Skin of body (tissue), 3 donors: ENCODE measurements at places on chromosomes 5 and 9. TPM values are rescaled to one million over a fixed set of nuclear protein-coding genes. Genes with fewer than 3 reads are reported as not detected.

ACER2 gene
- total RNA-seq: 3.8 TPM

OLFM1 gene
- 4.8 TPM for total RNA-seq

CYFIP2 gene
- 14.4 TPM for total RNA-seq

PCDHA4 gene
- 0.30 TPM for total RNA-seq

IFNA21 gene
- not detected for total RNA-seq

SOHLH1 gene
- not detected for total RNA-seq

ECSCR gene
- 11.9 TPM for total RNA-seq

CCDC107 gene
- total RNA-seq: 9.8 TPM

TOR2A gene
- 4.4 TPM for total RNA-seq

PLGRKT gene
- 16.5 TPM for total RNA-seq

MEF2C gene
- total RNA-seq: 125 TPM

HAPLN1 gene
- total RNA-seq: 1.6 TPM

CDH9 gene
- total RNA-seq: not detected

TSSK1B gene
- total RNA-seq: 0.10 TPM

LCN10 gene
- not detected for total RNA-seq

IL4 gene
- total RNA-seq: not detected

HAND1 gene
- not detected for total RNA-seq

SMIM32 gene
- not detected for total RNA-seq

TRIM36 gene
- 1.2 TPM for total RNA-seq

PHYHD1 gene
- total RNA-seq: 13.5 TPM

SMU1 gene
- total RNA-seq: 25.7 TPM

SPOCK1 gene
- 7.0 TPM for total RNA-seq

TAF11L7 gene
- not detected for total RNA-seq

GAS1 gene
- 97.8 TPM for total RNA-seq

SMIM33 gene
- not detected for total RNA-seq

TAS2R1 gene
- total RNA-seq: not detected

NPR3 gene
- total RNA-seq: 33.7 TPM

C1QTNF2 gene
- total RNA-seq: 12.3 TPM

EGFL7 gene
- total RNA-seq: 29.0 TPM

PCA3 gene
- total RNA-seq: 0.20 TPM

ERCC8 gene
- total RNA-seq: 14.7 TPM

PLAC8L1 gene
- total RNA-seq: not detected

PTGS1 gene
- total RNA-seq: 4.7 TPM

NTNG2 gene
- total RNA-seq: 1.6 TPM

PDE8B gene
- 5.3 TPM for total RNA-seq

ZNF454 gene
- total RNA-seq: 4.2 TPM

TMOD1 gene
- total RNA-seq: 9.3 TPM

BRINP1 gene
- 0.59 TPM for total RNA-seq

FAM200C gene
- total RNA-seq: 10.5 TPM

AGXT2 gene
- total RNA-seq: not detected

HRH2 gene
- total RNA-seq: 1.5 TPM

IL11RA gene
- 77.3 TPM for total RNA-seq

SLC6A18 gene
- not detected for total RNA-seq

CAVIN4 gene
- 39.9 TPM for total RNA-seq

PCDHGB6 gene
- total RNA-seq: 5.6 TPM

LURAP1L gene
- 21.3 TPM for total RNA-seq

CD14 gene
- 52.3 TPM for total RNA-seq

PCSK5 gene
- total RNA-seq: 24.5 TPM

SARDH gene
- total RNA-seq: 2.6 TPM

CER1 gene
- total RNA-seq: 0.30 TPM

KIF4B gene
- total RNA-seq: not detected

CCL21 gene
- 11.9 TPM for total RNA-seq

IFNA16 gene
- total RNA-seq: not detected

SLC25A2 gene
- total RNA-seq: 1.4 TPM

TOR1A gene
- 15.5 TPM for total RNA-seq

IL17B gene
- total RNA-seq: 5.6 TPM

PCDHGA3 gene
- total RNA-seq: 1.6 TPM
